Right atrium auricular region (tissue), 2 donors: ENCODE measurements at places on chromosomes 2 and 18. TPM values are rescaled to one million over a fixed set of nuclear protein-coding genes. Genes with fewer than 3 reads are reported as not detected.

The APCDD1 gene
- 73.2 TPM for total RNA-seq

The HMSD gene
- 0.48 TPM for total RNA-seq

DNA sequence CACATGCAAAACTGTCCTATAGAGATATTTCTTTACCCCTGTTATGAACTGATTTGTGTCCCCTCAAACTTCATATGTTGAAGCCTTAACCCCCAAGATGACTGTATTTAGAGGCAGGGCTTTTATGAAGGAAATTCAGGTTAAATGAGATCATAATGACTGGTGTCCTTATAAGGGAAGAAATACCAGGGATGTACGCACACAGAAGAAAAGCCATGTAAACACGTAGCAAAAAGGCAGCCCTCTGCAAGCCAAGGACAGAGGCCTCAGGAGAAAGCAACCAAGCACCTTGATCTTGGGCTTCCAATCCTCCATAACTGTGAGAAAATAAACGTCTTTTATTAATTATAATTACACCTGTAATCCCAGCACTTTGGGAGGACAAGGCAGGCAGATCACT, 101.3 kb upstream of the NDUFV2 start:
- no peak for DNase-seq

- DNase-seq = no peak
These were observed at the start of gene HSBP1L1 for GRCh38 chr18:79964330-79965118. HSBP1L1 (plus strand) TSS chr18:79964643; CDS start chr18:79964736, 93 bp downstream.

DNA sequence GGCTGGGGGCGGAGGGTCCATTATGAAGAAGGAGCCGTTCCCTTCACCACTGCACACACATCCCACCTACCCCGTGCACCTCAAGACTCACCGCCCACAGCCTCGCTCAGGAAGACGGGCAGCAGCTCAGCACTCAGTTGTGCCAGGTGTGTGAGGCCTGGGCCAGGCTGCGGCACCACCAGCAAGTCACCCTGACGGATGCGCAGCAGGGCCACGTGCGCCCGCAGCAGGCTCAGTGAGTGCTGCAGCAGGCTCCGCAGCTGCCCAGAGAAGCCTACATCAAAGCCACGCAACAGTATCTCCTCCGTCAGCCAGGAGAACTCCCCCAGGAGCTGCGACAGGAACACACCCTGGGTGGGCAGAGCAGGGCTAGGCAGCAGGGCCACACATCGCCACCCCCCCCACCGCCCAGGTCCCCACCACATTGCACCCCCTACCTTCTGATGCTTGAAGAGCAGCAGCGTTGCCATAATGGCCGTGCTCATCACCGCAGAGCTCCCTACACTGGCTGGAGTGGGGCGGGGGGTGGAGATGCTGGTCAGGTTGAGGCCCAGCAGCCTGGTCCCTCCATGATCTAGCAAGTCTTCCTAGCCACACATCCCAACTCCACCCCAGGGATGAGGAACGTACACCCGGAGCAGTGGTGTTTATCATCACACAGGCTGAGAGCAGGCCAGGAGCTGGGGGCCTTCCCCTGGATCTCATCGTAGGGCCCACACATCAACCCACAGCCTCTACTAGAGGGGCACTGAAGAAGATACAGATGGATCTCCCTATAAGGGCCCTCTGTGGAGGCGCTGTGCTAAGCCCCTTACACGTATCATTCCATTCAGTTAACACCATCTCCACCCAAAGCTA, 10.2 kb downstream of the GPAT2 start:
- DNase-seq = no peak

- no peak for DNase-seq
These were observed 90.1 kb upstream of the TGFA start for GRCh38 chr2:70643715-70644114.

The MYCN gene
- 0.30 TPM for total RNA-seq

DNA sequence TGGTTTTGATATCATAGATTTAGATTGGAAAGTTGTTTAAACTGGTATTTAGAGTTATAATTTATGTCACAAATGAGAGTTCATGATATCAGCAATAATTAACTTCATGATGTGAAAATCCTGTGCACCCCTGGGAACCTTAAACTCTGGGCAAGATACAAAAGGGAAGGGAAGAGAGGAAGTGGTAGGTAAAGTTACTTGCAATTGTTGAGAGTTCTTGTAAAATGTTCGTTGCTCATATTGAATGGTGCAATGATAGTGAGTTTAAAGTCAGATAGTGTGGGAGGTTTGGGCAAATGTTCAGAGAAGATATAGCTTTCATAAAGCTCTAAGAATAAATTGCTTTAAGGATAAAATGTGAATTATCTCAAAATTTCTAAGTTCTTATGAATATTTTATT, 75.4 kb downstream of the SP110 start:
- DNase-seq = no peak

The UGT1A9 gene
- not detected for total RNA-seq

DNA sequence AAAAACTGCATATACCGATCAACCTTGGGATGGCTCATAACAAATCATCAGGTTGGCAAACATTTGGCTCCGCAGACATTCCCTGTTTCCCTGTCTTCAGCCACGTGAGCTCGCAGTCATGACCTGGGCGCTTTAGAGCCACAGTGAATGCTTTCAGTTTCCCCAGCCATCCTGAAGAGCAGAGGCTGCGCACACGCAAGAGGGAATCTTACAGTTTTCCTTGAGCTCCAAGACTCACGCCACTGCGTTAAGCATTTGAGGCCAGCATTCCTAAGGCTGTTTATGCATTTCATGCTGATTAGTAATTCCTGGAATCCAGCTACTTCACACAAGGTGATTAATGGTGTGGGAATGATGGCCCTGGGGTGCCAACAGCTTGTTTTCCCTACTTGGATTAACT, 95.1 kb downstream of the MTCL1 start:
- no peak for DNase-seq

DNA sequence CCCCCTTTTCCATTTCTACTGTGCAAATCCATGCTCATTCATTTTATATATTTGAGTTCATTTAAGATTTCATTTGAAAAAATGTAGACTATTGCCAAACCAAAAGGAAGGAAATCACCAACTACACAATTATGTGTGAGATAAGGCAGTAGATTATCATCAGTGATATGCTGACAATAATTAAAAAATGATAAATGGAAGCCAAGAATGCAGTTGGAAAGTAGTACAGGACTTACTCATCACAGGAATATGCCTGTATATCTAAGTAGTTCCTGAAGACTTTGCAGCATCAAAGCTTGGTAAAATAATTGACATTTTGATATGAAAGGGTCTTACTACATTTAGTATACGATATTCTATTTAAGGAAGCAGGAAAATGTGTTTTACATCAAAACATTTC, 166.1 kb upstream of the OTX1 start:
- no peak for DNase-seq

The RFTN2 gene
- total RNA-seq = 11.6 TPM

- no peak for DNase-seq
These were observed 790.5 kb upstream of the ID2 start for GRCh38 chr2:7891312-7891711.

DNA sequence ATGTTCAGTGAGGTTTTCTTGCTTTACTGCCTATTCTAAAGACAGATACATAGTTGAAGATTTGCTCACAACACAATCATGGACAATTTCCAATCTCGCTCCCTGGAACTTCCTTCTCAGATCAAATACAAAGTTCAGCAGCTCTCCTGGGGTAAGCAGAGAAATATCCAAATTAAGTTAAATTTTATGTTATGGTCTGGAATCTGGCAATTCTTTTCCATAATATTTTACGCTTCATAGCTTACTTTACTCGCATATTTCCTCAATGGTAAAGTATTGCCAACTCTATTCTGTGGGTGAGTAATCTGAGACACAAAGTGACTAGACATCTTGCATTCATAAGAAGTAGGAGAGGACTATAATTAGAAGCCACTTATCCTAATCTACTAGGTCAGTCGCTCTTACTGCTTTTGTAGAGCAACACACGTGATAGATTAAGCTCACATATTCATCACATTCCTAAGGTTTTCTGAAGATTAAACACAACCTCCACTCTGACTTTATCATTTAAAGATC, 529.4 kb downstream of the CCDC85A start:
- no peak for DNase-seq

The ZNF519 gene
- total RNA-seq = 3.3 TPM

The RUFY4 gene
- total RNA-seq = 0.12 TPM

DNA sequence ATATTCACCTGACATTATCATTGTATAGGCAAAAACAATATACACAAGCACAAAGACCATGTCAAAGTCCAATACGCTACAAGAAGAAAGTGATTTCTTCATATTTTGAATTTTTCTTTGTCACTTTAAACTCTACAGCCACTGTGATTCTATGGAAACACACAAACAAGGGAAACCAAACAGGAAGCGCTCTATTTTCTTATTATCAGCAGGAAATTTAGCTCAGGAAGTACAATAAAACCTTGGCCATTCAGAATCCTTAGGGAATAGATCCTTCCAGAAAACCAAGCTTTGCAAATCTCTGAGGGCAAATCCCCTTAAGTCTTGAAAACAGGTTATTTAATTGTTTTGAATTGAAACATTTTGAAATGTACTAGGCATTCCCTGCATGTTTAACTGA, 336.2 kb downstream of the EPHA4 start:
- no peak for DNase-seq

The INHA gene
- total RNA-seq = 28.3 TPM

- DNase-seq = peak; percentile 36
These were observed 254.9 kb upstream of the HS6ST1 start for GRCh38 chr2:128573531-128573930.

DNA sequence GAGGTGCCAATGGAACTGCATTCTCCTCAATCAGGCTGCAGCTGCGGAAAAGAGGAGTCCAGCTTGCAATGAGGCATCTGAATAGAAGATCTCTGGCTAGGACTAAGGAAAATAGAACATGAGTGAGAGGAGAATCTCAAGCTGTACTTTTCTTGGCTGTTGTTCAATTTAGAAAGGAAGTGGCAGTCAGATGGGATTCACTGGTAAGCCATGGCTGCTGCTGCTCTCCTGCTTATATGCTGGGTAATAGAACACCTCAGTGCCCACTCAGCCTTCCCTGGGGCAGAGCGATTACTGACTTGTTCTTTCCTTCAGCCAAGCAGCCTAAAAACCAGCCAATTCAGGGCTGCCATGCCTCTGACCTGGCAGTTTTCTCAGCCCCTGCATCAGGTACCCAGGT, 17.6 kb upstream of the CHST9 start:
- DNase-seq = no peak

DNA sequence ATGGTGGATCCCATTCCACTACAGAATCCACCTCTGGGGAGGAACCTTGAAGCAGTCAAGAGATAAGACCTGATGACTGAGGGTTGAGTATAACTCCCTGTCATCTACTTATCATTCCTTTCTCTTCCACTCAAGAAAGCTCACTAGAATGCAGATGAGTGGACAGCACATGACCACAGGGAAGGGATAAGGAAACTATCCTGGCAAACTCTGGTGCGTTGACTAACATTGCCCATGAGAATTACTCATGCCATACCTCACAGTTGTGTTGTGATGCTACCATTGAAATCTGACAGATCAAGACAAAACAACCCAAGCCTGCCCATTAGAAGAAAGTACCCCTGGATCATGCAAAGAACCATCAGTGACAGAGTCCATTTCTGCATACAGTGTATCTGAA, 26.5 kb downstream of the SLC16A14 start:
- no peak for DNase-seq

GRCh38 chr2:96427917-96428316, 77.2 kb downstream of the NEURL3 start:
- no peak for DNase-seq

DNA sequence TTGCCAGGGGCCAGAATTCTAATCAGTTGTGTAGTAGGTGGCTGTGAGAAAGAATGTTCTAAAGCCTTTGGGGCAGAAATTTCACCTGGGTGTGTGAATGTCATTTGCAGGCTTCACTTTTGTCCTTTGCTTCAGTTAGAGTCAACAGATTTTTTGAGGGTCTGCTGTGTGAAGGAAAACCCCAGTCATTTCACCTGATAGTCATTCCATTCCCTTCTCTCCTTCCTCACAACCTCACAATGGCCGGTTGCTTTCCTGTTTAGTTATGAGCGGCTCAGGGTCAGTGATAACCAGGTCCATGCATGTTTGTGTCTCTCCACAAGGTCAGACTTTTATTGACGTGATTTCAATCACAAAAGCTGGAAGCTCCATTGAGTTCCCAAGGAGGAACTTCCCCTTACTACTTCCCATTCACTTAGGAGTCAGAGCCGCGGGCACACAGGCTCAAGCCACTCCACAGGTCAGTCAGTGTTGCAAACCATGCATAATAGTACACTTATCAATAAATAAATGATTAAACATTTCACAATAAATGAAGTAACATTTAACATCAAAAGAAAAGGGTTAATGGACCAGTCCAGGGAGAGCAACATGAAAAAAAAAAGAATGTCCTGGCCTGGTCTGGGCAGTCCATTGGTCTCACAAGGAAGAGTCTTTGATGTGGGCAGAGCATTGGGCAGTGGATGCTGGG, 74.3 kb downstream of the NPAS2 start:
- no peak for DNase-seq

- DNase-seq = no peak
These were observed 90.3 kb downstream of the PRPF40A start for GRCh38 chr2:152626911-152627339.

- peak; percentile 76 for DNase-seq
These were observed 30.9 kb downstream of the LONRF2 start for GRCh38 chr2:100291152-100291970.

GRCh38 chr2:215728504-215729065, 284.8 kb downstream of the MREG start:
- DNase-seq = no peak

- no peak for DNase-seq
These were observed 31.3 kb downstream of the NCK2 start for GRCh38 chr2:105775809-105776559.

The MOGAT1 gene
- total RNA-seq = not detected

The DSG1 gene
- total RNA-seq = 4.2 TPM

DNA sequence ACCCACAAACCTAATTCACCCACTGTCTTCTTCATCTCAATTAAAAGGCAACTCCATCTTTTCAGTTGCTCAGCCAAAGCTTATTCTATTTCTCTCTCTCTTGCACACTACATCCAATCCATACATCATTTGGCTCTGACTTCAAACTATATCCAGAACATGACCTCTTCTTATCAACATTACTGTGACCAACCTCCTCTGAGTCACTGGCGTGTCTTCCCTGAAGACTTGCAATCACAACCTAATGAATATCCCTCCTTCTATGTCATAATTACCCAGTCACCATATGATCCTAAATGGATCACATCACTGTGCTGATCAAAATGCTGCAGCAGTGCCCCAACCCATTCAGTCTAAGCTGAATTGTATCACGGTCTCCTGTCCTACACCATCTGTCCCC, 22.6 kb upstream of the SULT1C3 start:
- DNase-seq = no peak

DNA sequence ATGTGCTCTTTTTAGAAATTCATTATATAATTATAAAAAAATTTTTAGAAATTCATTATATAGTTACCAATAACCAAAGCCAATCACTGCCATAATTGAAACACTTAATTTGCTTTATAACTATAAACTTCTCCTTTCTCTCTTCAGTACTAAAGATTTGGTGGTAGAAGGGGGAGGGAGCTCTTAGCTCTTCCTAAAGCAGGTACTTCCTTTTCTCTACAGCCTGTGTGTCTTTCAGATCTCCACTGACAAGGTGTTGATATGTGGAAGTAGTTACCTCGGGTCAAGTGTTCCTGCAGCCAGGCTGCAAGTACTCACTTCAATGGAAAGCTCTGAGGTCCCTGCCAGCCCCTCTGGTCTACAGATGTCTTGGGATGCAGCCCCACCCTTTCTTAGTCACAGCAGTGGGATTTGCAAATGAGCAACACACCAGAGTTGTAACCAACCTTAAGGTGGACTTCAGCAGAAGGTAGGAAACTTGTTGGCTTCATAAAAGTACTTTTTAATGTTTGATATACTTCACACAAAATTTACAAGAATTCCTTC, 690.0 kb downstream of the ARHGAP15 start:
- DNase-seq = no peak

The SALL3 gene
- 2.5 TPM for total RNA-seq

- peak; percentile 61 for DNase-seq
These were observed 111.6 kb downstream of the FAM210A start for GRCh38 chr18:13614641-13615288.
